ENCODE measurements at places on chromosomes 7 and 10. TPM values are rescaled to one million over a fixed set of nuclear protein-coding genes. Genes with fewer than 3 reads are reported as not detected.

The WEE2 gene
- not detected for total RNA-seq

The OPN4 gene
- not detected for total RNA-seq

The AGAP4 gene
- total RNA-seq: 17.2 TPM

The CCM2 gene
- 70.6 TPM for total RNA-seq

The AOAH gene
- total RNA-seq: 26.4 TPM

The CDNF gene
- total RNA-seq: 0.96 TPM

The FAM25G gene
- not detected for total RNA-seq

The DDIT4 gene
- total RNA-seq: 144 TPM

The TLX1 gene
- total RNA-seq: not detected

The LIPF gene
- not detected for total RNA-seq

The NME8 gene
- not detected for total RNA-seq

The HPS6 gene
- 27.0 TPM for total RNA-seq

The CPVL gene
- 1.3 TPM for total RNA-seq

The DRGX gene
- not detected for total RNA-seq

The SLC26A5 gene
- not detected for total RNA-seq

The TMEM273 gene
- 58.0 TPM for total RNA-seq

GRCh38 chr7:27910326-27910725, 170.4 kb downstream of the TAX1BP1 start:
- DNase-seq: no peak

- no peak for DNase-seq
Measured at GRCh38 chr7:46035166-46035565, 114.1 kb upstream of the IGFBP3 start.

- DNase-seq: no peak
Measured at GRCh38 chr7:135189221-135189662, 18.7 kb upstream of the CYREN start.

DNA sequence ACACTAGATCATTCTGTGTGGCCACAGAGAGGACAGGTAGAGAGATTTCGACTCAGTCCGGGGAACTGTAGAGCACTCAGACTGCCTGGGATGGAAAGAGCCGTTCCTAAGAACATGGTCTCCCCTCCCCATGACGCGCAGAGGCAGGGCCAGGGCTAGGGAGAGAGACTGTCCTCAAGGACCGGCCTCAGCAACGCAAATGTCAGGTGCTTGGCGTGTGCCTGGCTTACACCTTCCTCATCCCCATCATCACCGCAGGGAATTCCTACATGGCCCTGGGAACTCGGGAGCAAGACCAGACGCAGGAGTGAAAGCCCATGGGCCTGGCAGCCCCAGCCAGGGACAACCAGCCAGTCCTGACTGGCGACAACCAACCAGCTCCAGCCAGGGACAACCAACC, 55.6 kb downstream of the PROSER2 start:
- DNase-seq: no peak

DNA sequence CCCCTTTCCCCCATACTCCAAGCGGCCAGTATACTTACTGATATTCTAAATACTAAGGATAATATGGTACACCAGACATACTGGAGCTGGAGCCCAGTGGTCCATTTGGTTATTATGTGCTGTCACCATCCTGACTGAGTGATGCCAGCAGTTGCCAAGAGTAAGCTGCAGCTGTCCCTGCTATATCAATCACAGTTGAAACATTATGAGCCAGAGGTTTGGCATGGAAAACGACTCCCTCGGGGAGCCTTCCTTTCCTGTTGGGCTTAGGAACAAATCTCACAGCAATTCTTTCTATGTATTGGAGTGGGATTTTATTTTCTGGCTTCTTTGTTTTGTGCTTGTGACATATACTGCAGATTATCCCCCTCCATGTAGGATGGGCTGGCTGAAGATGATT, 32.6 kb downstream of the STRIP2 start:
- no peak for DNase-seq

DNA sequence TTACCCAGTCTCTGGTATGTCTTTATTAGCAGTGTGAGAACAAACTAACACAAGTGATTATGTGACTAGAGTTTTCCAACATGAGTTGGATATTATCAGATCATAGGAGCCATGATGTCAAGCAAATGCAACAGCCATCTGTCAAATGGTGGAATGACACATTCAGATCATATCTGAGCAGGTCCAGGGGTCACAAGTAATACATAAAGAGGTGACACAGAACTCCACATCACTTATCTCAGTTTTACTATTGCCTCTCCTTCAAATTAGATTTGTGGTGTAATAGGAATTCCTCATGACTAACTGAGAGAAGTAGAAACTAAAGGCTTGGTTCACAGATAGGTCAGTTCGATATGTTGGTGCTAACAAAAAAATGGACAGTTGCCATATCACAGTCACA, 12.2 kb upstream of the SAMD9L start:
- DNase-seq: no peak

- DNase-seq: no peak
Measured at GRCh38 chr7:81407094-81407493, 362.8 kb downstream of the HGF start.

- no peak for DNase-seq
Measured at GRCh38 chr10:113103131-113103840, 153.2 kb downstream of the TCF7L2 start.

DNA sequence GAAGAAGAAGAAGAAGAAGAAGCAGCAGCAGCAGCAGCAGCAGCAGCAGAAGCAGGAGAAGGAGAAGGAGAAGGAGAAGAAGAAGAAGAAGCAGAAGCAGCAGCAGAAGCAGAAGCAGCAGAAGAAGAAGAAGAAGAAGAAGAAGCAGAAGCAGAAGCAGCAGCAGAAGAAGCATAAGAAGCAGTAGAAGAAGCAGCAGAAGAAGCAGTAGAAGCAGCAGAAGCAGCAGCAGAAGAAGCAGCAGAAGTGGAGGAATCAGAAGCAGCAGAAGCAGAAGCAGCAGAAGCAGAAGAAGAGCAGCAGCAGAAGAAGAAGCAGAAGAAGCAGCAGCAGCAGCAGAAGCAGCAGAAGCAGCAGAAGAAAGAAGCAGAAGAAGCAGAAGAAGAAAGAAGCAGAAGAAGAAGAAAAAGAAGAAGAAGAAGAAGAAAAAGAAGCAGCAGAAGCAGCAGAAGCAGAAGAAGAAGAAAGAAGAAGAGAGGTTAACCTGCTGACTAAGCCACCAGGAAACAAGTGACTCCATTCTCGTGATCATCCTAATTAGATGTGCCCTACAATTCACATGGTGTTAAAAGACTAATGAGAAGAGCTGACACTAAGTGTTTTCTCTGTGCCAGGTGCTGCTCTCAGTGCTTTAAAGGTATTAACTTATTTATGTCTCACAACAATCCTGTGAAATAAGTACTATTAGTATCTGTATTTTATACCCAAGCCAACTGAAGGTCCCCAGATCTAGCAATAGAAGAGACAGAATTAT, 11.6 kb downstream of the CDNF start:
- no peak for DNase-seq

DNA sequence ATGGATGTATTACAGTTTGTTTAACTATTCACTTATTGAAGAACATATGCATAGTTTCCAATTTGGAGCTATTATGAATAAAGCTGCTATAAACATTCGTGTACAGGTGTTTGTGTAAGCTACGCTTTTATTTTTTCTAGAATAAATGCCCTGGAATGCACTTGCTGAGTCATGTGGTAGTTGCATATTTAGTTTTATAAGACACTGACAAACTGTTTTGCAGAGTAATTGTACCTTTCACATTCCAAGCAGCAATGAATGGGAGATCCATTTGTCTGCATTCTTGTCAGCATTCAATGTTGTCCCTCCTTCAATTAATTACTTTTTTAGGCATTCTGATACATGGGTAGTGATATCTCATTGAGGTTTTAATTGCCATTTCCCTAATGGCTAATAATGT, 373.6 kb upstream of the GHITM start:
- no peak for DNase-seq

GRCh38 chr7:106196460-106197021, 84.4 kb upstream of the SYPL1 start:
- no peak for DNase-seq

- DNase-seq: no peak
Measured at GRCh38 chr10:103720328-103720963, 134.9 kb downstream of the SH3PXD2A start.

DNA sequence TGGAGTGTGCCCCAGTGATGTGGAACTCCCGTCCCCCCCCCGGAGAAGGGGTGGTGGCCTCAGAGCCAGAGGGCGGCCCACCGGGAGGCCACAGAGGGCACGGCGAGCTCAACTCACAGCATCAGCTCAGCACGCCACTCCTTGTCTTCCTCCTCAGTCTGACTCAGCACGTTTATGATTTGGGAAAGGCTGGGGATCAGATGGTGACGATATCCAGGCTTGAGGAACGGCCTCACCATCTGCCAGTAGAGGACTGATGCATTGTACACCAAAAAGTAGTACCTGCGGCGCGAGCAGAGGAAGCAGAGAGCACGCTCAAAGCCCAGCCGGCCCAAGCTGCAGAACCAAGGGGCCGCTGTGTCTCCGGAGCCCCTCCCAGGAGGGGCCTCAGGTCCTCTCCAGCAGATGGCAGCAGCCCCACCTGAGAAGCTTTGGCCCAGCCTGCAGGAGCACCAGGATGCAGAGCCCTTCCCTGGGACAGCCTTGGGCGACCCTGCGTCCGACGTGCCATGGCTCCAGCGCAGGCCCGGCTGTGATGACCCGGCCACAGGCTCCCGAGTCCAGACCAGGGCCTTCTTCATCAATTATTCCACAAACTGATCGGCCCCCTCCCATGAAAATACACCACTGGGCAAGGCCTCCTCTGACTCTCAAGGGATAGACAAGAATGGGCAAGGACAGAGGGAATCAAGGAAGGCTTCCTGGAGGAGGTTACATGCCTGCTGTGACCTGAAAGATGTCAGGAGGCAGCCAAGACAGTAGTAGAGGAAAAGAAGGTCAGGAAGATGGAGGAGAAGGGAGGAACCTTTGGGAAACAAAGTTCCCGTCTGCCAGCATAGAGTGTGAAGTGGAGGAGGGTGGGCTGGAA, 3.7 kb downstream of the CFAP46 start:
- DNase-seq: no peak

DNA sequence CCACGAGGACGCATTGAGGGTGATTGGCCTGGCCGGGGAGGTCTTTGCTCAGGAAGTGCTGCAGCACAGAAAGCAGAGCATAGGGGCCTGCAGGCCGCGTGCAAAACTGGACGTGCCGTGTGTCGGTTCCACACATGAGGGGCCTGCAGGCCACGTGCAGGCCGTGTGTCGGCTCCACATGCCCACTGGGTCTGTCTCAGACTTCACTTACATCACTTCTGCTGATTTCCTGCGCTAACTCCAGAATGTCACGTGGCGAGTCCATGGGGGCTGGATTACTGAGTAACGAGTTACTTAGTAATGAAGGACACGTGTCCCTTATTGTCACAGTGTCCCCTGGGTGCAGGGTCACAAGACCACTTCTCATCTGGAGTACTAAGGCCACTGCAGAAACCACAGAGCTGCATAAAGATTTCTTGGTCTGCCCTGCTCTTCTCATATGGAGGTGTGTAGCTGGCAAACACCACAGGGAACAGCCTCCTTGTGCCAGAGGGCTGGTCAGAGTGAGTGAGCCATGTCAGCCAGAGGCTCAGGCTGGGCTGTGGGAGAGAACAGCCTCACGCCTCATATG, 60.8 kb downstream of the GDI2 start:
- no peak for DNase-seq

- no peak for DNase-seq
Measured at GRCh38 chr10:23436983-23437382, 1.9 kb upstream of the OTUD1 start.

GRCh38 chr7:91034459-91035368, 229.5 kb upstream of the FZD1 start:
- no peak for DNase-seq

GRCh38 chr7:148266795-148267194, 323.8 kb upstream of the C7orf33 start:
- DNase-seq: no peak

- DNase-seq: no peak
Measured at GRCh38 chr7:16563281-16564022, 36.8 kb downstream of the LRRC72 start.

GRCh38 chr7:33044401-33044718, 18.2 kb downstream of the NT5C3A start:
- DNase-seq: no peak

GRCh38 chr7:129144834-129145668, 544 bp downstream of the TSPAN33 start:
- peak; percentile 41 for DNase-seq

DNA sequence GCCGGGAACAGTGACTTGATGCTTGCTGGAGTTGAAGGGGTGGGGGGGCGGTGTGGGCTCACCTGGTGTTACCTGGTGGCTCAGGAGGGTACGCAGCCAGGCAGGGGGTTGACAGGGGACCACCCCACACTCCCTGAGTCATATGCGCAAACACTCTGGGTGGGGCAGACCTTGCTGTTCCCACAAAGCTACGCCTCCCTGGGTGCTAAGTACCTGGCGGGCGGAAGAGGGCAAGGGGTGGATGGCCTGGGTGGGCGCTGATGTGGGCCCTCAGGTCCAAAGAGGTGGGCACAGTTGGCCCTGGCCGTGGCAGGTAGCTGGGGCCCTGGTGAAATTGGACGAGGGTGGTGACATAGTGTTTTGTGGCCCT, 13.9 kb downstream of the STX1A start:
- DNase-seq: no peak

DNA sequence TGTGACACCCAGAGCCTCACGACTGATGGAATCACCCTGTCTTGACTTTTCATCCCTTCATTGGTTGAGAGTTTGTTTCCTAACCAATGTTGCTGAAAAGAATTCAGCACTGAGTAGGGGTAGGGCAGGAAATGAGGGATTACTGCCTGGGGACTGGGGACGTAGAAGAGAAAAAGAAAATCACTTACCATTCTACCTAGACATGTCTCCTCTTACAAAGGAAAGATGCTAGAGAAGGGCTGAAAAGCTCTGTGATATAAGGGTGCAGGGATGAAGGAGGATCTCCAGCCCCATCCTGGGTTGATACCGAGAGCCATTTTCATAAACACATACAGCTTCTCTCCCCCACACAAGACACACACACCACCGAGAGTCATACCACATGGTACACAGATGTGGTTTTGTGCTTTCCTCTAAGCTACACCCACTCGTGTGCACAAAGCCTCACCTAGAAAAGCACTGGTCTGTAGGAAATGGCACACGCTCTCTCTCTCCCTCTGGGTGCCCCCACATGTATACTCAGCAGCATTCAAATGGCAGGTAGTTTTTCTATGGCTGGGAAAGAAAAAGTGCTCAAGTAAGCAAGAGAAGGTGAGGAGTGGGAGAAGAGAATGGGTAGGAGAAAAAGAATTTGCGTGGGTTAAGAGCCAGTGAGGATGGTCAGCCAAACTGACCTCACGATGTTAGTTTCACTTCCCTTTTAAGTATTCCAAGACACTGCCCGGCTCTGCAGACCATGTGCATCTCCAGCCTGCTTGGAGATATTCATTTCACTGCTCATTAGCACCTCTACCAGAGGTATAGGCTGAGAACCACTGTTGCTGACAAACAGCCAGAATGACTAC, 85.8 kb downstream of the CALD1 start:
- peak; percentile 65 for DNase-seq

- no peak for DNase-seq
Measured at GRCh38 chr7:154578336-154578735, 424.6 kb downstream of the PAXIP1 start.

GRCh38 chr10:3687510-3688081, 97.4 kb downstream of the KLF6 start:
- no peak for DNase-seq

Measured in CD8-positive, alpha-beta memory T cell (primary cell).